ENCODE measurements at places on chromosomes 1 and 21.
A peak's percentile ranks its signal among the peaks of the same experiment; 100 is the strongest.

- peak; percentile 11 for DNase-seq
Measured at GRCh38 chr1:65393347-65393746, 27.1 kb upstream of the LEPR start.

- DNase-seq, result no peak
Measured at GRCh38 chr1:44321466-44321865, 33.6 kb downstream of the ERI3 start.

DNA sequence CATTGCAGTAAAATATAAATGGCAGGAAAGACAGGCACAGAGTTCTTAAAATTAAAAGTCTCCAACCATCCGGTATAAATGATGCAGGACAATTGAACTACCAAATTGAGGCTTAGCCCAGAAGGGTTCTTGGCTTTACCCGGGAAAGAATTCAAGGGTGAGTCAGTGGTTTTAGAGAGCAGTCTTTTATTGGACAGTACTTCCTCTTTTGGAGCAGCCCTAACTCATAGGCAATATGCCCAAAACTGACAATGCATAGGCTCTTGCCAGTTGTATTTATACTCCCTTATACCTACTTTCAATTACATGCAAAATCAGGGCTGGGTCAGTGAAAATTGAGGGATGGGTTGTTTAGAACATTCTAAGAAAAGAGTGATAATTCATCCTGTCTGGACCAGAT is 1628.9 kb upstream of the PRMT6 start:
- no peak for DNase-seq

- no peak for DNase-seq
Measured at GRCh38 chr1:61892977-61893376, 150.7 kb downstream of the PATJ start.

DNA sequence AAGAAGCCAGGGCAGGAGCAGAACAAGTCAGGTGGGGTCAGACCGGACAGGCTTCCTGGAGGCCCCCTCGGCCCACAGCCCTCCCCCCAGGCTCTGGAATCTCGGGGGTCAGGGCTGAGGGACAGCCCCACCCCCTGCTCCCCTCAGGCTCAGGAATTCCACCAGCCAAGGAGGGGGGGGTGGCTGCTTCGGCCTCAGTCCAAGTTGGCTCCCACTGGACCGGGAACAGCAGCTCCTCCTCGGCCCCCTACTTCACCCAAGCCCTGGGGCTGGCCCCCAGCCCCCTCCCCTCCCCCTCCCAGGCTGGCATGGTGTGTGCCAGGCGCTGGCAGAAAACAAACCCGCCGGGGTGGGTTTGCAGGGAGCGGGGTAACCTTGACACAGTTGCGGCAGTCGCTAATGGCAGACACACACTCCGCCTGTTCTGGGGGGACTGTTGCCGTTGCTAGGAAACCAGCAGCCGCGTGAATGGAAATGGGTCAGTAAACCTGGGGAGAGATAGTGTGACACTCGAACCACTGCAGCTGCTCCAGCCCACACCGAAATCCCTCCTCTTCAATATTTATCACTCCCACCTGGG is 32.4 kb downstream of the AHDC1 start:
- no peak for DNase-seq

DNA sequence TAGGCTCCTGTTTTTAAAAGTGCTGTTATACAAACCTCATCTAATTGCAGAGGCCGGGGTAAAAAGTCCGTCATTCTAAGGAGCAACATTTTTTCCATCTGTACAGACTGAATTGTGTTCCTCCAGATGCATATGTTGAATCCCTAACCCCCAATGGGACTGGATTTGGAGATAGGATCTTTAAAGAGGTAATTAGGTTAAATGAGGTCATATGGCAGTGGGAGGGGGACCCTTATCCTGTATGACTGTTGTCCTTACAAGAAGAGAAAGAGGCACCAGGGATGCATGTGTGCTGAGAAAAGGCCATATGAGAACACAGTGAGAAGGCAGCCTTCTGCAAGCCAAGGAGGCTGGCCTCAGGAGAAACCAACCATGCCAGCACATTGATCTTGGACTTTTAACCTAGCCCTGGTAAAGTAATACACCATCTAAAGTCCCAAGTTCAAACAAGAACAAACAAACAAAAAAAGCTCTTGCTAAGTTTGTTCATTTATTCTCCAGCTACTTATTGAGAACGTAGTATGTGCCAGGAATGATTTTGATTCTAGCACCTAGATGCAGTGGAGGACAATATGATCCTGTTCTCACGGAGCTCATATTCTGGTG is 352.4 kb downstream of the NTNG1 start:
- DNase-seq, result no peak

DNA sequence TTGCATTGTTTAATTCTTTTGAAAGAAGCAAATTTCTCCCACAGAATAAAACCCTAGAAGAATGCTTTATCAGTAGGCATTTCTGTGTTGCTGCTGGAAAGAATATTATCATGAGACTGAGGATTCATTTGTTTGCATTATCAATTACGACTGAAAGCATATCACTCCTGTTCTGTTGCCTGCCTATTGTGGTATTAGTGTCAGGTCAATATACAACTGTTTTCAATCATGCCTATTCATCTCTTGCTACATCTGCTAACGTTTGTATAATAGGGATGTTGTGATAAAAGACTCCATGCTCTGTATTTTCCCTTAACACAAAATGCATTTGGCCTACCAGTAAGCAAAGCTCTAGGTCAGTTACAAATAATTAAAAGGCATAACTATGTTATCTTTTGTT is 221.5 kb downstream of the PTPRC start:
- DNase-seq, result no peak

- no peak for DNase-seq
Measured at GRCh38 chr21:41451753-41452676, 26.0 kb downstream of the MX1 start.

GRCh38 chr1:167342846-167343245 is 122.2 kb downstream of the POU2F1 start:
- no peak for DNase-seq

DNA sequence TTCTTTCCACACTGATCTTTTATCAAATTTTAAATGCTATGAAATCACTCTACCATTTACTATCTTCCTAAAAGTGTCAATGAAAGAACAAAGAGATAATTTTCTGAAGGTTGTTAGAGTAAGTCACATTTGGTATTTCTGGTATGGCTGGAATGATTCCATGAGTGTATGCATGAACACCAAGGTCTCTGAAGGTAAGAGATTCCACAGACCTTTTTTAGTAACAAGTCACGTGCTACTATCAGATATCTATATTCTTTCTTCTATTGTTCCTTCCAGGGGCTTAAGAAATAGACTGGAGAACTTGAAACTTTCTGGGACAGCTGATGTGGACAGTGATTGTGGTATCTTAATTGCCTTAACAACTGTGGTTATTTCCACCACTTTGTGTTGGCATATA is 265.0 kb downstream of the SDCCAG8 start:
- no peak for DNase-seq

- peak; percentile 45 for DNase-seq
Measured at GRCh38 chr1:110196917-110197765, 13.0 kb upstream of the KCNC4 start.

DNA sequence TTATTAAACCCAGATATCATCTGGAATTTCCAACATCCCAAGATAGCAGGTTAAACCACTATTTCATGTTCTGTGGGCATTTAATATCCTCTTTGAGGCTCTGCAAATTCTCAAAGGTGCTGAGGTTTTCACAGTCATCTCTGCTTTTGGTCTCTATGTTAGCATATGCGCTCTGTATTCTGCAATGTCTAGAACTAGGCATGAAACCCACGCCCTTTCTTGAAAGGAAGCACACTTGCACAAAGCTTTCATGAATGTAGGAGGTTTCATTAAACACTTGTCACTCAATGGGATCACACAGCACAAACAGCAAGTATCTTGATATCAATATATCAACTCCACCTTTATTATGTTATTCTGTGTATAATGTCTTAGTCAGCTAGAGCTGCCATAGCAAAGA is 172.0 kb upstream of the USP24 start:
- no peak for DNase-seq

DNA sequence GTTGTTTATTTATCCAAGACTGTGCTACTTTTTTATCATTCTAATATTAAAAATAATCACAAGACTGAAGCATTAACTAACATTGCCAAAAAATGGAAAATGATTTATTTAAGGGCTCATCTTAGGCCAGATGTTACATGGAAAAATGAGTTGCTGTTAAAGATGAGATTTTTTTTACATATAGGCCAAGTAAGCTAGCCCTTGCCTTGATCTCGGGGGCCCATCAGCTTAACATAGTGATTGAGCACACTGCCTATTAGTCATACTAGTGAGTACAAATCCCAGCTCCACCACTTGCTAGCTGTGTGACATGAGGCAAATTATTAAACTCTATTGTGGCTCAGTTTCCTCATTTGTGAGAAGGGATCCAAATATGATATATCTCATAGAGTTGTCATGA is 275.9 kb upstream of the SNX7 start:
- DNase-seq, result no peak

DNA sequence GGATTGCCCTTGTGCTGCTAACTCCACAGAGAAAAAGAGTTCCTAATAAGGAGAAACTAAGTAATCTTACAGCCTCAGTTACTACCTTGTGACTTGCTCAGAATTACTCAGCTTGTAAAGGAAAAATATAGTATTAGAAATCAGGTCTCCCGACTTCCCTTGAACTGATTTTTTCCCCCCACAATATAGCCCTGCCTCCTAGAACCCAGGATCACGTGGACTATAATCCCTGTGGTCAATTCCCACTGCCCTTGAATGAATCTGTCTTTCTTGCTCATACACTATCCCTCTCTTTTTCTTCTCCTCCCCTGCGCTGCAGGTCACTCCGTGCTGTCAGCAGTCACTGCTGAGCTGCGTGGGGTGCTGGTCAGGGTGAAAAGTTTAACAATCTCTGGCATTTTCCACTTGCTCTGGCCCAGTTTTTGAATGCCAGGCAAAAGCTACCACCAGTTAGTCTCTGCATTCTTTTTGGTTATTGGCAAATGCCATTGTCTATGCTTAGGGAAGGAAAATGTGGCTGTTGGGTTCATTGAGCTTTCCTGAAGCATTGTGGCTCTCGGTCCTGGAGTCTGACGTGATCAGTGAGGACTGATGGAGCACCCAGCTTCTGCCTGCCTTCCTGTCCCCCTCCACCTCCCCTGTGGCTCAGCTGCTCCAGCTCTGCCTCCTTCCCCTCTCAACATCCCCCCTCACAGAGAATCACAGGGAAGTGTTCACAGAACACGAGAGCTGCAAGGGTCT is 1.9 kb upstream of the MYOC start:
- DNase-seq, result no peak

- DNase-seq, result no peak
Measured at GRCh38 chr21:22399681-22400514, 1401.7 kb downstream of the NCAM2 start.

- no peak for DNase-seq
Measured at GRCh38 chr1:96296991-96297390, 424.6 kb upstream of the PTBP2 start.

DNA sequence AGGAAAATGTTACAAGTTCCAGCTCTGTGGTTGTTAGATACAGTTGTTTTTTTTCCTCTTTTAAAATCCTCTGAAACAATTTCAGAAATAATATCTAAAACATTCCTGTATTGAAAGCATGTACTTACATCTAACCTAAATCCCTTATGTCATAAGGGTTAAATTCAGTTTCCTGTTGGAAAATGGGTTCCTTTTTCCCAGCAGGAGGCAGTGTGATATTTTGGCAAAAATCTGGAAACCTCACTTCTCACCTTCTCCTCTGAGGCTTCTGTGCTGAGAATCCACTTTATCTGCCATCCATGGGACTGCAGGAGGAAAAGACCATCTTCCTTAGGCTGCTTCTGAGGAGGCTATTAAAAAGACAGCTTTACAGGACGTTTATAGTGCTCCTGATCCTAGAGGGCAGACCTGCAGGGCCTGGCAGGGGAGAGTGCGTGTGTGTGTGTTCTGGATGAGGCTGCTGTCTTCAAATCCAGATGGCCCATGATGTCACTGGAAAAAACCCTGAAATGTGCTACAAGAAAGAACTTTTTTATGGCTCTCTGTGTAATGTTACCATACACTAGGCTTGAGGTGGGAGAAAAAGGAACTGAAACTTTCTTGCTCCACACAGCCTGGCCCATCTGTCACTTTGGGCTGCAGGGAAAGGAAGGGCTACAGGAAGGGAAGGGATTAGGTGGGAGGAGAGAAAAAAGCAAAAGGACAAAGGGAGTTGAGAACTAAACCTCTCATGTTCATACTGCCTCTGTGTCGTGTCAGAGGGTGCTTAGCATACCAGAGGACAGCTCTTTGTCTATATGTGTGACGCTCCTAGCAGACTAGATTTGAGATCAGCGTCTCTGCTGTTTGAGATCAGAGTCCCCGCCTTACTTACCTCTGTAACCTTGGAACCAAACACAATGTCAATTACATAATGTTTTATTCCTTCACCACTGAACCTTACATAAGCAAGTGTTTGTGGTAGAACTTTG is 379.2 kb upstream of the SPAG17 start:
- no peak for DNase-seq

DNA sequence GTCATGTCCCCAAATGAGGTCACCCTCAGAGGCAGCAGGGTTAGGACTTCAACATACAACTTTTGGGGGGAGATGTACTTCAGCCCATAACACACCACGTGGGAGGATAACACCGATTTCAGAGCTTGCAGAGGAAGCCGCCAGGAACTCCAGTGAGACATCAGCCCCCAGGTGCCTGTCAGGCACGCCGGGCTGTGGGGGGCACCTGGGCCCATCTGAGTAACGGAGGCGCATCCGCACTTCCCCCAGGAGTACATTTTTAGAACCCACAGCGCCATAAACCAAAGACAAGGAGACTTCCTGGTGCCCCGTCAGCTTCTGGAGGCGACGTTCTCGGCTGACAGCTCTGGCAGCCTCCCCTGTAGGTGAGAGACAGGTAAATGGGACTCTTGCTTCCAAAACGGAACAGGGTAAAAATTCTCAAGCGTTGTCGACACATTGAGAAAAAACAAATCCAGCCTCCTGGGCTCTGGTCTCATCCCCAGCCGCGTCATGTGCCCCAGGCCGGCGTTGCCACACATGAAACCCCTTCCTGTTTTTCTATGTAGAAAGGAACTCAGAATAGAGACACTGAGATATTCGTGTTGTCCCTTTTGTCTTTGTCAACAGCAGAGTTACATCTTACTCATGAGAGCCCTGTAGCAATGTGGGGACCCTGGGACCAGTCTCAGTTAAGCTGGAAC is 93.3 kb downstream of the PDE9A start:
- DNase-seq, result peak; percentile 21

GRCh38 chr1:243503155-243503554 is 247.3 kb downstream of the SDCCAG8 start:
- no peak for DNase-seq

- DNase-seq, result no peak
Measured at GRCh38 chr1:31901838-31902509, 36.2 kb downstream of the PTP4A2 start.

DNA sequence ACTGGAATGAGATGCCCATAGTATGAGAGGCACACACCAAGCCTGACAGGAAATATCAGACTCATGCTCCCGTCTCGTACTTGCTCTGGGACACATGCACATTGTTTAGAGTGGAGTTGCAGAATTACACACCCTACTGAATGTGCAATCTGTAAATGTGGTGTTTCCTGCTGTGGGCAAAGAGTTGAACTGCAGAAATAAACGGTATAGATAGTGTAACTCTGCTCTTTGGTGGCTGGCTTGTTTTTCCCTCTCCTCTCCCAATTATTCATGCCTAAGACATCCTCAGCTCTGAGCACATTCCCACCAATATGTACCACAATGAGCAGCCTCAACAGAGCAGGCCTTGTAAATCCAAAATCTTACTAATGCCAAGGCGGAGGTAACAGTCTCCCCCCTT is 90.1 kb upstream of the DIRAS3 start:
- DNase-seq, result no peak

- no peak for DNase-seq
Measured at GRCh38 chr1:64581843-64582185, 111.9 kb downstream of the CACHD1 start.

- no peak for DNase-seq
Measured at GRCh38 chr1:213989002-213989855, 1.5 kb downstream of the PROX1 start.

Data from stimulated activated CD4-positive, alpha-beta T cell treated with anti-CD3 and anti-CD28 coated beads, Interleukin-2, amount 100 ng/mL, for 48 hours (primary cell).